ENCODE measurements at places on chromosomes 4 and X. TPM values are rescaled to one million over a fixed set of nuclear protein-coding genes. Genes with fewer than 3 reads are reported as not detected.

- no peak for DNase-seq
- H3K36me3 ChIP-seq, result no peaks in the 10 kb centered on the region
- no peaks in the 10 kb centered on the region for H3K4me1 ChIP-seq
Observed at GRCh38 chr4:15794426-15794825, 16.3 kb downstream of the CD38 start.

- no peaks in the 10 kb centered on the region for H3K4me1 ChIP-seq
- no peak overlapping the region for H3K4me3 ChIP-seq
- DNase-seq, result no peak
- no peak overlapping the region for H3K27ac ChIP-seq
- no peaks in the 10 kb centered on the region for H3K27me3 ChIP-seq
- no peaks in the 10 kb centered on the region for H3K36me3 ChIP-seq
Observed at GRCh38 chrX:78307665-78308064, 19.7 kb downstream of the CYSLTR1 start.

DNA sequence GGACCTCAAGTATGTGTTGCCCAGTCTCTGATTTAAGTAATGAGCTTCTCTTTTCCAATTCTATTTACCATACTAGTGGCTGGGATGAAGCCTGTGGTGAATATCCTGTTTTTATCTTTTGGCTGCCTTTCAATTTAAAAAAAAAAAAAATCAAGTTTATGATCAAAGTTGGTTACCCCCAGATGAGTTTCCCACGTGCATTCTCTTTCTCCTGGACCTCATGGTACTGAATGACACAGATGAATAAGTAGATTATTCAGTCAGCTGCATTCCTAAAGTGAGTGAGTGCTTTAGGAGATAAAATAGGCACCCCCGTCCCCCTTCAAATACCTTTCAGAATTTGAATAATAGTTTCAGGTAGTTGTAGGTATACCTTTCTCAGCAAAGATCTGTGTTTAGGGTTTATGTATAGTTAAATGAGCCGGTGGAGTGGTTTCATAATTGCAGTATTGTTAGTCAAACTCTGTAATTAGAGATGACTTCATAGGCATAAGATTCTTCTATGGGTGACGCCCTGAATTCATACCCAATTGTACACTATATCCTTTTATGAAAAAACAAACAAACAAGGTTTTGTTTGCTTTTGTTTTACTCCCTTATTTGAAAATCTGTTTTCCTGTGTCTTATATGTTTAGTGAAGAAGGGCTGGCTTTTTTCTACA is 41.9 kb downstream of the PLS3 start:
- DNase-seq, result no peak
- no peaks in the 10 kb centered on the region for H3K4me1 ChIP-seq
- H3K27ac ChIP-seq, result peak overlapping the region; percentile 3
- H3K27me3 ChIP-seq, result no peaks in the 10 kb centered on the region
- H3K36me3 ChIP-seq, result no peaks in the 10 kb centered on the region

DNA sequence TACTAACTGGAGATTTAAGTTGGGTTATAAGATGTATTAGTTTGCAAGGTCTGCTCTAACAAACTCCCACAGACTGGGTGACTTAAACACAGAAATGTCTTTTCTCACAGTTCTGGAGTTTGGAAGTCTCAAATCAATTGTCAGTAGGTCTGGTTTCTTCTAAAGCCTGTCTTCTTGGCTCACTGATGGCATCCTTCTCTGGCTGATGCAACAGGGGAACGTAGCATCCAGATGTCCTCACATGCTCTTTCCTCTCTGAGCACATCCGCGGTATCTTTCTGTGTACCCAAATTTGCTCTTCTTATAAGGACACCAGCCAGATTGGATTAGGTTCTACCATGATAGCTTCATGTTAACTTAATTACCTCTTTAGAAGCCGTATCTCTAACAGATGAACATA is 63.2 kb upstream of the BMP3 start:
- no peak for DNase-seq
- no peaks in the 10 kb centered on the region for H3K36me3 ChIP-seq
- H3K4me1 ChIP-seq, result no peaks in the 10 kb centered on the region
- no peak overlapping the region for H3K27ac ChIP-seq
- no peaks in the 10 kb centered on the region for H3K27me3 ChIP-seq

- peaks cover 19% of the 10 kb centered on the region for H3K27me3 ChIP-seq
- H3K36me3 ChIP-seq, result no peaks in the 10 kb centered on the region
- no peak overlapping the region for H3K27ac ChIP-seq
- no peak overlapping the region for H3K4me3 ChIP-seq
- H3K4me1 ChIP-seq, result no peaks in the 10 kb centered on the region
Observed at GRCh38 chrX:41556958-41557357, 109.8 kb downstream of the NYX start.

DNA sequence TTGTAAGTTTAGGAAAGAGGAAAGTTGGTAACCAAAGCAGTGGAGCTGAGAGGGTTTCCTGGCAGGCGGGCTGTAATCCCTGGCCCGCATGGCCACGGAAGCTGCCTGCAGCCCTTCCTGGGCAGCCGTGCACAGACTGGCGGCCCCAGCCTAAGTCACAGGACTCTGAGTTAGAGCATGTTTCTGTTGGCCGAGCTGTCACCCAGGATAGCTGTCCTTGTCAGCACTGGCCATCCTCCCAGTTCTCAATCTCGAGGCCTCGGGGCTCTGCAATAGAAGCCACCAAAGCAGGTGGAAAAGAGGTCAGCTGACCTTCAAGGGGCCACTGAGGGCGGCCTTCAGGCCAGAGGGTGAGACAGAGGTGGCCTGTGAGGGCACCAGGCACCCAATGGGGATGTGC is 20.5 kb downstream of the PNMA6E start:
- no peaks in the 10 kb centered on the region for H3K4me1 ChIP-seq
- H3K27me3 ChIP-seq, result no peaks in the 10 kb centered on the region
- H3K27ac ChIP-seq, result no peak overlapping the region
- no peaks in the 10 kb centered on the region for H3K36me3 ChIP-seq

- DNase-seq, result no peak
- H3K36me3 ChIP-seq, result no peaks in the 10 kb centered on the region
- no peak overlapping the region for H3K27ac ChIP-seq
- no peaks in the 10 kb centered on the region for H3K27me3 ChIP-seq
- H3K4me3 ChIP-seq, result no peak overlapping the region
- no peaks in the 10 kb centered on the region for H3K4me1 ChIP-seq
Observed at GRCh38 chr4:174699654-174700053, 129.4 kb downstream of the GLRA3 start.

- no peaks in the 10 kb centered on the region for H3K27me3 ChIP-seq
- H3K4me3 ChIP-seq, result no peak overlapping the region
- peak; percentile 6 for DNase-seq
Observed at GRCh38 chrX:149036086-149036485, 469.0 kb downstream of the IDS start.

- no peak for DNase-seq
- no peak overlapping the region for H3K4me3 ChIP-seq
- H3K4me1 ChIP-seq, result no peaks in the 10 kb centered on the region
- no peaks in the 10 kb centered on the region for H3K36me3 ChIP-seq
- H3K27me3 ChIP-seq, result no peaks in the 10 kb centered on the region
- H3K27ac ChIP-seq, result no peak overlapping the region
Observed at GRCh38 chr4:38343608-38344007, 320.4 kb upstream of the KLF3 start.

GRCh38 chr4:7472442-7473013 is 37.8 kb upstream of the PSAPL1 start:
- H3K4me1 ChIP-seq, result no peaks in the 10 kb centered on the region
- DNase-seq, result no peak
- no peak overlapping the region for H3K27ac ChIP-seq
- H3K36me3 ChIP-seq, result no peaks in the 10 kb centered on the region
- H3K4me3 ChIP-seq, result no peak overlapping the region
- no peaks in the 10 kb centered on the region for H3K27me3 ChIP-seq

GRCh38 chr4:138790706-138791340 is 224.8 kb upstream of the NOCT start:
- H3K4me3 ChIP-seq, result no peak overlapping the region
- no peak overlapping the region for H3K27ac ChIP-seq
- H3K4me1 ChIP-seq, result no peaks in the 10 kb centered on the region
- H3K36me3 ChIP-seq, result no peaks in the 10 kb centered on the region

GRCh38 chr4:37535872-37536271 is 150.3 kb downstream of the RELL1 start:
- H3K4me3 ChIP-seq, result no peak overlapping the region
- no peaks in the 10 kb centered on the region for H3K36me3 ChIP-seq
- H3K27me3 ChIP-seq, result no peaks in the 10 kb centered on the region
- H3K27ac ChIP-seq, result no peak overlapping the region
- DNase-seq, result no peak

- no peaks in the 10 kb centered on the region for H3K4me1 ChIP-seq
- H3K27me3 ChIP-seq, result no peaks in the 10 kb centered on the region
- no peak overlapping the region for H3K4me3 ChIP-seq
- no peak for DNase-seq
- H3K27ac ChIP-seq, result no peak overlapping the region
Observed at GRCh38 chrX:9252182-9252581, 212.7 kb upstream of the TBL1X start.

DNA sequence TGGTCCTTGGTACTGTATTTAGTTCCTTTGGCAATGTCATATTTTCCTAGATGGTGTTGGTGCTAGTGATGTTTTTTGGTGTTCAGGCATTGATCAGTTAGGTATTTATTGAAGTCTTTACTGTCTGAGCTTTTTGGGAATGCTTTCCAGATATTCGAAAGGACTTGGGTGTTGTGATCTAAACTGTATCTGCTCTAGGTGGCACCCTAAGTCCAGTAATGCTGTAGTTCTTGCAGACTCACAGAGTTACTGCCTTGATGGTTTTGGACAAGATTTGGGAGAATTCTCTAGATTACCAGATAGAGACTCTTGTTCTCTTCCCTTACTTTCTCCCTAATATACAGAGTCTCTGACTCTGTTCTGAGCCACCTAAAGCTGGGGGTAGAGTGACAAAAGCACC is 513.6 kb upstream of the PITX2 start:
- H3K4me3 ChIP-seq, result no peak overlapping the region
- H3K36me3 ChIP-seq, result no peaks in the 10 kb centered on the region
- no peak for DNase-seq
- H3K27me3 ChIP-seq, result no peaks in the 10 kb centered on the region

DNA sequence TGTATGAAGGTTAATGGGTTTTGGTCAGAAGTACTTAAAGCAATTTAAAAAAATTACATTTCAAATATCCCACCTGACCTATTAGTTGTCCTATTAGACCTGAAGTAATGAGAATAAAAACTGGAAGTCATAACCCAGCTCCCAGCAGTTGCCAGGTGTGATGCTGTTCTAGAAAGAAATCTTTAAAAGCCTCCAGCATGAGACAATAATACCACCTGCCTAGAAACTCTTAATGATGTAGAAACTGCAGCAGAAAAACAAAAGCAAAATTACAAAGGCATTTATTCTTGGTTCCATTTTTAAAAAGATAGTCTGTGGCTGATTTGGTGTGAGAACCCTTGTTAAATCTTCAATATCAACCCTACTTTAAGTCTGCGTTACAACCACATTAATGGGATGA is 1137.7 kb upstream of the TENM3 start:
- no peak overlapping the region for H3K27ac ChIP-seq
- H3K4me3 ChIP-seq, result no peak overlapping the region
- no peak for DNase-seq

DNA sequence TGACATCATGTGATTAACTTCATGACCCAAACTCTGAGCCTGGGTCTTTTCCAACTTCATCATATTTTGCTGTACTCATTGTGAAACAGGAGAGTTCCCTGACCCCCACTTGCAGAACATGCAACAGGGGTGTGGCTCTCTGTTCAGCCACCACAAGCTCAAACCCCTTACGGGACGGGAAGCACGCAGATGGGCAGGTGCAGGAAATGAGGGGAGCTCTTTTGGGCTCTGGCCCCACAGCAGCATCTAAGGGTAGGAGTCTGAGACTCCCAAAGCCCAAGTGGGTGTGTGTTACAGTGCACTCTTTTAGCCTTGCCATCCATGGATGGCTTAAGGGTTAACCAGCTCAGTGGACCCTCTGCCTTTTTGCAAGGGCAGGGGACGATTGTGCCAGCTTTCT is 599.5 kb upstream of the SMIM31 start:
- H3K36me3 ChIP-seq, result no peaks in the 10 kb centered on the region
- H3K4me3 ChIP-seq, result no peak overlapping the region
- DNase-seq, result no peak
- H3K27me3 ChIP-seq, result no peaks in the 10 kb centered on the region
- H3K27ac ChIP-seq, result no peak overlapping the region
- no peaks in the 10 kb centered on the region for H3K4me1 ChIP-seq

DNA sequence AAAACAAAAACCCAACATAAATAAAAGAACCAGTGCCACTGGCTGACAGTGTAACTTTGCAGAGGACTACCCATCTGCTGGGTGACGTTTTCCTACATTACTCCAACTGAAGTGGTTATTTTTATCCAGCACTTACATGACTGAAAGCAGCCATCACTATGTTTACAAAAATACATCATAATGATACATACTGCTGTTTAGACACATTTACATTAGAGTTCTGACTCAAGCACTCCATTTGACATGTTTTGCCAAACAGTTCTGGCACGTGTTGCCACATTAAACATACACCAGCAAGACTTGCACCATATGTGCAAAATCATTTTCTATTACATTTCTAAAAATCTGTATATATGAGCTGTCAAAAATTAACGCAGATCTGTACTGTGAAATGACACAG is 39.6 kb downstream of the BEND4 start:
- H3K4me1 ChIP-seq, result no peaks in the 10 kb centered on the region
- no peak for DNase-seq
- no peak overlapping the region for H3K4me3 ChIP-seq
- H3K36me3 ChIP-seq, result no peaks in the 10 kb centered on the region
- H3K27ac ChIP-seq, result no peak overlapping the region

- no peaks in the 10 kb centered on the region for H3K4me1 ChIP-seq
- DNase-seq, result no peak
- no peak overlapping the region for H3K27ac ChIP-seq
- H3K27me3 ChIP-seq, result no peaks in the 10 kb centered on the region
Observed at GRCh38 chr4:53432528-53433424, 55.3 kb downstream of the FIP1L1 start.

DNA sequence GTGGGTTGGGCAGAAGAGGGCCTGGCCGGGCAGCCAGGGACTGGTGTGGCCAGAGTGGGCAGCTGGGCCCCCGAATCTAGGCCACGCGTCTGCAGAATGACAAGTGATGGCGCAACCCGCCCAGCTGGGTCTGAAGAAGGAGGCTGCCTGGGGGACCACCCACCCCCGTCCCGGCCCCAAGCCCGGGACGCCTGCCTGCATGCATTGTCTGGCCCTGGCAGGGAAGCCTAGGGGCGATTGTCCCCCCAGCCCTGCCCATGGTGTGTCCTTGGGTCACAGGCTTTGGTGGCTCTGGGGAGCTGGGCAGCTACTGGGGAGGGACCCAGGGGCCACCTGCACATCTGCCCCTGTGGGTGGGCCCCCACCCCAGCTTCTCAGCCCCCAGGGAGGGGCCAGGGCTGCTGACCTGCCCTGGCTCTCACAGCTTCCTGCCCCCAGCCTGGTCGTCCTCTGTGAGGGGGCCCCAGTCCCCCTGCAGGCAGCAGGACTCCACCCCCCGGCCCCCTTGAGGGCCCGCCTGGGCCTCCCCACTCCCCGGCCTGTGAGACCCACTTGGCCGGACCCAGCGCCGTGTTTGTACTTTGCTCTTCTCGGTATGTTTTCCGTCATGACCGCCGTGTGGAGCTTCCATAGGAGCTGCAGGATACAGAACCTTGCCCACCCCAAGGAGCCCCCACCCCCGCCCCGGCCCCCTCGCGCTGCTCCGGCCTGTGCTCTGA is 4.9 kb downstream of the FGFR3 start:
- peak; percentile 89 for DNase-seq
- H3K27ac ChIP-seq, result no peak overlapping the region
- H3K4me3 ChIP-seq, result no peak overlapping the region

GRCh38 chrX:48474127-48474526 is 1.9 kb upstream of the FTSJ1 start:
- no peak overlapping the region for H3K27ac ChIP-seq
- no peak for DNase-seq
- no peaks in the 10 kb centered on the region for H3K4me1 ChIP-seq
- H3K4me3 ChIP-seq, result no peak overlapping the region
- no peaks in the 10 kb centered on the region for H3K36me3 ChIP-seq

The NDP gene
- total RNA-seq, result not detected

The SSX2B gene
- total RNA-seq, result not detected

The SLC9B2 gene
- 9.6 TPM for total RNA-seq

The CCDC120 gene
- total RNA-seq, result 9.7 TPM

The HMGN5 gene
- 3.0 TPM for total RNA-seq

The RADX gene
- 4.9 TPM for total RNA-seq

Measured in left lung (tissue), 14 donors.